ENCODE measurements at places on chromosomes 6 and 20.

DNA sequence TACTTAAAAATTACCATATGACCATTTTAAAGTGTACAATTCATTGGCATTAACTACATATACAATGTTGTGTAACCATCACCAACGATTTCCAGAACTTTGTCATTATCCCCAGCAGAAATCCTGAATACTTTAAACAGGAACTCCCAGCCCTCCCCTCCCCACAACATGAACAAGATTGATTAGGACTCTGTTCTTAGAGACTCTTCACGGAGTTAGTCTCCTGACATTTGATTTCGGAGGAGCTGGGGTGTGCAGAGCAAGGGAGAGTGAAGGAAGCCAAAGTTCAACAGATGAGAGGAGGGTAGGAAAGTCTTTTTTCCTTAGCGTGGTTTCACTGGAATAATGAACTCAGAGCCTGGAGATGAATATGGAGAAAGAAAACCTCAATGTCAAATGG is 17.2 kb upstream of the QKI start:
- DNase-seq: no peak

DNA sequence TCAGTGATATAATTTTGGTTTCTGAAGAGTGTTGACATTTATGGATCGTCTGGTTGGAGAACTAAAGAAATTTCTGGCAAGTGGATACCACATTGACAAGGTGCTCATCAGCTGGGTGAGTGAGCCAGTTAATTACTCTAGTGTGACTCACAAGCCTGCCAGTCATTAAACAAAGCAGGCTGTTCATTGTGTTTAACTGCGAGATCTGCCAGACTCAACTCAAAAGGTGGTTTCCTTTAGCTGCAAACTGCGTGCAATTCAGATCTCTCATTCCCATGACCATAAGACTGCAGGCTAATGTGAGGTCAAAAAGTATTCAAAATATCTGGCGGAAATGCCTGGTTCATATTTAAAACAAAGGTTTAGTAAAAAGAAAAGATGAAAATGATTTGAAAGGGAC is 32.5 kb upstream of the IYD start:
- DNase-seq: no peak

GRCh38 chr6:170152124-170152926 is 138.6 kb downstream of the DLL1 start:
- DNase-seq: no peak

GRCh38 chr6:154383273-154383672 is 26.7 kb upstream of the IPCEF1 start:
- no peak for DNase-seq

DNA sequence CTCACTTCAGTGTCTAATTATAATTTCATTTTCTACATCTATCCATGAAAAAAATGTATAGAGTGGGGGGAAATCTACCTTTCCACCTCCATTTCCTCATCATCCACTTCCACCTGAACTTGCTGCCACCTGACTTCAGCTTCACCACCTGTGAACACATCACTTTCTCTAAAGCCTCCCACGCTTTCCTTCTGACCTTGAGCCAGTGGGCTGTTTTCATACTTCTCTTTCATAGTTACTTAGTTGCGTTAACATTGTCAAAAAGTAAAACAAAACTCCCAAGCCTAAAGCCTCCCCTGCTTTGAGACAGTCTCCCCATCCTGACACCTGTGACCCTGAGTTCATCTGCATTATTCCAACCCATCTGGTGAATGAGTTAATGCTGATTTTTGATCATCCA is 47.3 kb downstream of the KLHL31 start:
- no peak for DNase-seq

DNA sequence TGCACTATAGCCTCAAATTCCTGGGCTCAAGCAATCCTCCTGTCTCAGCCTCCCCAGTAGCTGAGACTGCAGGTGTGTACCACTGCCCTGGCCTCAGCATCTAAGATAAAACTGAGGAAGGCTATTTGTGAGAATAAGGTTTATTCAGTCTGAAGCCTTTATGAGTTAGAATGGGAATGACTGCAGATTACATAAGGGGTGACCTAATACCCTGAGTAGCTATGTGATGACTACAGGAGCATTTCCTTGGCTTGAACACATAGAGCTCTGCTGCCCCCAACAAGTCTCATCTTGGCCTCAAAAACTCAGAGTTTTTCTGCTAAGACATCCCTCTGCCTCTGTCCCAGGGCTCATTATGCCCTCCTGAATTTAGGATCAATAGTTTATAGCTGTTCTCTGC is 7.6 kb downstream of the GSS start:
- peak; percentile 75 for DNase-seq

- peak; percentile 0 for DNase-seq
Measured at GRCh38 chr6:41477572-41477971, 68.6 kb upstream of the FOXP4 start.
